ENCODE measurements at places on chromosomes 1 and 21. TPM values are rescaled to one million over a fixed set of nuclear protein-coding genes. Genes with fewer than 3 reads are reported as not detected.

GRCh38 chr1:150429805-150430204 lies 57.4 kb upstream of the TARS2 start:
- DNase-seq, result peak; percentile 15

Gene WNT9A
- 0.99 TPM for total RNA-seq

- DNase-seq, result peak; percentile 54
These were observed 3.0 kb upstream of the SDE2 start for GRCh38 chr1:226001963-226002666.

Gene TNFSF4
- 0.49 TPM for total RNA-seq

Gene MSTO1
- total RNA-seq, result 30.5 TPM

DNA sequence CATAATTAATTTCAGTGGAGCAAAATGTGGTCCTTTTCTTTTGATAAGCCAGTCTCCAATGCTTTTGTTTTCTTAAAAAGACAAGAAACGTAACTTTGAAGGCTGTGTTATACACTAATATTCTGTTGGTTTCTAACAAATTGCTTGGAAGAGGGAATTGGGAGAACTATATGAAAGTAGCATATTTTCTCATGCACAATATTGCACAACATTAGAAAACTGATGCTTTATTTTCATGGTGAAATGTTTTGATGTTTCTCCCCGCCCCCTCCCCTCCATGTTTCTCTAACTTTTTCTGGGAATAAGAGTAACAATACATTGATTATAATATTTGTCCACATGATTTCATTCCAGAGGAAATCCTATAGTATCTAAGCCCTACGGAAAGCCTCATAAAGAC lies 115.4 kb downstream of the OLFML2B start:
- DNase-seq, result no peak
